ENCODE measurements at places on chromosomes 7 and 10.

DNA sequence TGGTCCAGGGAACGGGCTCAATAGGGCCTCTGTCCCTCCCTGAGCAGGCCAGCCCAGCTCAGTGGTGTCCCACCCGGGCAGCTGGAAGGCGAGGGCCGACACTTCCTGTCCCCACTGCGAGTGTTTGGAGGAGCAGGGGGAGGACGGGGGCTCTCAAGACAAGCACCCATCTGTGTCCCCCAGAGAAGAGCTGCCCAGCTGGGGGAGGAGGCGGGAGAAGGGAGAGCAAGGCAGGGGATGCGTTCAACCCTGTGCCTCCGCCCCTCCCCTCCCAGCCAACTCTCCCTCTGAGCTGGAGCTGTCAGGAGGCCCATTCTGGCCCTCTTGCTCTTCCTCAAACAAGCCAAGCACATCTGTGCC lies 35.7 kb downstream of the ZCCHC24 start:
- no peak for DNase-seq

DNA sequence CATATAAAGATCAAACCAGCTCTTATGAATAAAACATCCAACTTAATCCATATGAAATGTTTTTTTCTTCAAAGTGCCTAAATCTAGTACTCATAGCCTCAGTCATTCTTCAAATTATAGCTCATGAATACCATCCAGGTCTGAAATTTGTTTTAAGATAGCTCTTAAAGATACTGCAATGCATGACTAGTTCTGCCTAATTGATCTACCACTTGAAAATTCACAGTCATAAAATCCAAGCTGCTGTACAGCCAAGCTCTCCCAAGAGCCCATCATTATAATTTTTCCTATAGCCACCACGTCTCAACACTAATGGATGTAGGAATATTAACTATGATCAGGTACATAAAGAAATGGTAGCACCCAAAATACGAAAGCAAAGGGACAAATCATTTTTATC lies 87.9 kb upstream of the RNF148 start:
- peak; percentile 25 for DNase-seq

DNA sequence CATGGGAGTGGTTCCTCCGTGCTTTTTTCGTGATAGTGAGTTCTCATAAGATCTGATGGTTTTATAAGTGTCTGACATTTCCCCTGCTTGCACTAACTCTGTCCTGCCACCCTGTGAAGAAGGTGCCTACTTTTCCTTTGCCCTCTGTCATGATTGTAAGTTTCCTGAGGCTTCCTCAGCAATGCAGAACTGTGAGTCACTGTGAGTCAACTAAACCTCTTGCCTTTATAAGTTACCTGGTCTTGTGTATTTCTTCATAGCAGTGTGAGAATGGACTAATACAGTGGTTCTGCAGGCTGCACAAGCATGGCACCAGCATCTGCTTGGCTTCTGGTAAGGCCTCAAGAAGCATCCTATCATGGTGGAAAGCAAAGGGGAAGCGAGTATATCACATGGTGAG lies 1144.6 kb downstream of the SORCS3 start:
- DNase-seq: no peak

DNA sequence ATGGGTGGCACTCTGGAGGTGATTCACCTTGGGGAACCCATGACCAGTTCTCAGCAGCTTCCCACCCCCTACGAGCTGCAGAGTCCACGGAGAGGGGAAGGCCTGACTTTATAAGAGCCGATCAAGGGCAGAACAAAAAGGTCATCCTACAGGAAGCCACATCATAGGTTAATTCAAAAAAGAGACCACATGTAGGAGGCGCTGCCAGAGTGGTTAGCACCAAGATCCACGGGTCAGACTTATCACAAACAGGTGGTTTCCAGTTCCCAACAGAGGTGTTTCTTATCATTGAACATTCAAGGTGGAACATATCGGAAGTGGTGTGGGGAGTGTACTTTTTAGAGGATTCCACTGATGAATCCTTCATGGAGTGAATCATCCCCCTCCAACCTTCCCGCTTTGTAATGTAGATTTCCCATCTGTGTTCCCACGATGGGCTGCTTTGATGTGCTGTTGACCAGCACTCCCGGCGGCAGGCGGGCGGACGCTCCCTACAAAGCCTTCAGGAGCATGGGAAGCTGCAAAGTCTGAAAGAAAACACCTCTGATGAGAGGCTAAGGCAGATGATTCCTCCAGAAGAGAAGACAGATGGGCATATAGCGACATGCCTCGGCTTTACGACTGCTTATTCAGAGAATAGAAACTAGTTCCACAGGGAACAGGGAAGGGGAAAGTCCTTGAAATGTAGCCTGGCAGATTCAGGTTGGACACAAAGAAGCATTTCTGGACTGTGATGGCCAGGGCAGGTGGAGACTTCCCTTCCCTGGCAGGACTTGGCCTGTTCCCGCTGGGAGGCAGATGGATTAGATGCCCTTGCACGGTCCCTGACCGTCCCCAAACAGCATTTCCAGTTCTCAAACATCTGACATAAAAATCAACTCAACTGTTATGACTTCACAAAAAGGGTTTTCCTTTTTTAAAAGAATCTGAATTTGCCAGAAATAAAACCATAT lies 66.5 kb downstream of the AFAP1L2 start:
- no peak for DNase-seq

DNA sequence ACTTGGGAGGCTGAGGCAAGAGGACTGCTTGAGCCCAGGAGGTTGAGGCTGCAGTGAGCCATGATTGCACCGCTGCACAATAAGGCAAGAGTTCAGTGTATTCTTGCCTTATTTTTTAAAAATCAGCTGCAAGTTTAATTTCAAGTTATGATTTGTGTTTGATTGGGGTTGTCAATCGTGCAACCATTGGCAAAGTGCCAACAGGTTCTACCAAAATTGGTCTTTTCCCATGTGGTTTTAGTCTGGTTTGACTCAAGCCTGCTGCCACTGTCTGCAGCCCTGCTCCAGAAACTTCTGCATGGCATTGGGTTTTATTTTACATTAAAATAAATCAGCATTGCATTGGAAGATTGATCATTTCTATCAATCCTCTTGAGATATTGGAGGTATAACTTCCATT lies 72.7 kb downstream of the PTPRE start:
- DNase-seq: no peak

GRCh38 chr10:11303361-11304170 lies 285.9 kb downstream of the CELF2 start:
- no peak for DNase-seq

GRCh38 chr10:43749940-43750552 lies 101.4 kb upstream of the ZNF32 start:
- no peak for DNase-seq

GRCh38 chr10:34773636-34774630 lies 41.2 kb downstream of the PARD3 start:
- no peak for DNase-seq

- DNase-seq: no peak
Observed at GRCh38 chr10:117601716-117602115, 59.2 kb downstream of the EMX2 start.

DNA sequence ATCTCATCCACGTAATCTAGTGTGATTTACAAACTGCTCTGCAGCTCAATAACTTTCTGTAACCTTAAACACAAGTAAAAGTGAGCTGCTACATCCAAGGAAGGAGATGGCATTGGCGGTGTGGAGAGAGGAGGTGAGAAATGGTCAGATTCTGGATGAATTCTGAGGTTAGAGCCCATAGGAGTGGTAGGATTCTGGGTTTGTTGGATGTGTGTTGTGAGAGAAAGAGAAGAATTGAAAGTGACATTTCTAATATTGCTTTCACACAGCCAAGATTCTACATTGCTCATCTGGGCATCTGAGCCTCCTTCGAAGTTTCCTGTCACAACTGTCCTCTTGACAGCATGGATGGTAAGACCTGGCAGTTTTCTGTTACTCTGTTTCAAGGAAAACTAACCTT lies 2.5 kb downstream of the MCM10 start:
- DNase-seq: no peak

GRCh38 chr10:1148855-1149605 lies 92.8 kb downstream of the WDR37 start:
- DNase-seq: no peak

DNA sequence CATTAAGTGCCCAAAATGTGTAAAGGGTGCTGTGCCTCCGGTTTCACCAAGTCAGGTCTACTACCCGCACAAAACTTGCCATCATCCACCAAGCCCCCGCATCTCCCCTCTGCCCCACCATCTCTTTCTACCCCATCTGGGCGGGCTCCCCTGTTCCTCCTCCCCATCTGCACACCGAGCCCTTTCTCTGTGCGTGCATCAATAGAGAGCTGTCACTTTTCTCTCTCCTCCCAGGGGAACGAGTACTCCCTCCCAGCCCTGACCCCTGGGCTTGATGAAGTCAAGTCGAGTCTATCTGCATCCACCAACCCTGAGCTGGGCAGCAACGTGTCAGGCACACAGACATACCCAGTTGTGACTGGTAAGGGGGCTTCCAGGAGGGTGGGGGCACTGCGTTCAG lies 63.5 kb downstream of the PAX2 start:
- DNase-seq: no peak

GRCh38 chr7:132061937-132062336 lies 505.5 kb upstream of the PODXL start:
- DNase-seq: no peak

DNA sequence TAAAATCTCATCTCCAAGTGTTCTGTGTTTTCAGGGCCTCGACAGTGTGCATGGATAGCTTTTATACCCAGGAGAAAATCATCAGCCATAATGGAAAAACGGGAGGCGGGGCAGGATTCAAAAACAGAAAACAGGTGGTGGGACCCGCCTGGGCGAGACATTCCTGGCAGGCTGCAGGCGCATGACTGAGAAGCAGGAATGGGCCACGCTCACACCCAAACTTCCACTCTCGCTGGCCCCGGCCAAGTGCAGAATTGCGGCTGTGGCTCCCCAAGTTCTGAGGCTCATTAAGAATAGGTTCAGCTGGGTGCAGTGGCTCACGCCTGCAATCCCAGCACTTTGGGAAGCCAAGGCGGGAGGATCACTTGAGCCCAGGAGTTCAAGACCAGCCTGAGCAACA lies 60.6 kb downstream of the C10orf143 start:
- no peak for DNase-seq

DNA sequence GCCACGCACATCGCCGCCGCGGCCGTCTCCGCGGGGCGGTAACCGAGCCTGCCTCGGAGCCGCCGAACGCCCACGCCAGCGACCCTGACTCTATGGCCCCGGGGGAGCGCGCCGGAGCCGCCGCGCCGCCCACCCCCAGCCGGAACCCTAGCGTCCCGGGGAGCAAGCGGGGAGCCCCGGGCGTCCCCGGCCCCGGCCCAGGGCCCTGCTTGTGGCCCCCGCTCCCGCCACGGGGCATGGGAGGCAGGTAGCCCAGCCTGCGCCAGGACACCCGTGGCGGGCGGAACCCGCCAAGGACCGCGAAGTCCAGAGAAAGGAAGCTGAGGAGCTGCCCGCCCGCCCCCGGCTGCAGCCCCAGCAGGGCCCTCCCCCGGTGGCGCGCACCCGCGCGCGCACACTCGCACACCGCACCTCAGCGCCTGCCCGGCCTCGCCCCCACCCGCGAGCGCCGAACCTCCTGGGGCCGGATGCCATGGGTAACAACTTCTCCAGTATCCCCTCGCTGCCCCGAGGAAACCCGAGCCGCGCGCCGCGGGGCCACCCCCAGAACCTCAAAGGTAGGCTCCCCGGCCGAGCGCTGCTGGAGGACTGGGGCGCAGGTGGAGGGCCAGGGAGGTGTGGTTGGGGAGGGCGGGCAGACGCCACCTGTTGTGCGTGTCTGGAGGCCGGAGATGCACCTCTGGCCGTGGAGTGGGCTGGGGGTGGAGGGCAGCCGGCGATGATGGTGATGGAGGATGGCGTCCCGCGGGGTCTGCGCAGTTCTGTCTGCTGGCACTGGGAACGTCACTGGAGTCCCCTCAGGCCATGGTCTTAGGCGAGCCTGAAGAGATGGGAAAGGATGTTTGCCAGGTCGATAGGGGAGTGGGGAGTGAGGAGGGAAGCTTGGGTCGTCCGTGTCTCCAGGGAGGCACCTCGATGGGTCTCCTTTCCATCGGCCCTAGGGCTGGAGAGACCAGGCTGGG lies 692 bp downstream of the NEURL1 start:
- no peak for DNase-seq

DNA sequence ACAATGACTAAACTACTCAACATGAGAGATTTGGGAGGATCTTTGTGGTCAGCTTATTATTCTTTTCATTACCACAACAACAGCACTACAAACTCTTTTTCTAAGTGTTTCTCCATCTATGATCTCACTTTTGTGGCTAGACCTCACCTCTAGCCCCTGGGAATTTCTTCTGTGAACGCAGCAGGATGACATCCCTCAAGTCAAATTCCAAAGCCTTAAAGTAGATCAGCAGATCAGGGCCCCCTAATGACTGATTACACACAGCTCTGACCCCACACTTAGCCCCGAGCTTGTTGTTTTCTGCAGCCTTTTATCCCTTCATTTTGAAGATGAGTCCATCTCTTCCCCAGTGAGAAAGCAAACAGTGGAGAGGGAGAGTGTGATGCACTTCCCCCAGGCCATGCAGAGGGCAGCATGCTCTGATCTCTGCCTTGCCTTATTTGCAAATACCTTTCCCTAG lies 27.3 kb downstream of the TFAM start:
- no peak for DNase-seq

GRCh38 chr7:73342645-73343044 lies 14.7 kb downstream of the FKBP6 start:
- no peak for DNase-seq

DNA sequence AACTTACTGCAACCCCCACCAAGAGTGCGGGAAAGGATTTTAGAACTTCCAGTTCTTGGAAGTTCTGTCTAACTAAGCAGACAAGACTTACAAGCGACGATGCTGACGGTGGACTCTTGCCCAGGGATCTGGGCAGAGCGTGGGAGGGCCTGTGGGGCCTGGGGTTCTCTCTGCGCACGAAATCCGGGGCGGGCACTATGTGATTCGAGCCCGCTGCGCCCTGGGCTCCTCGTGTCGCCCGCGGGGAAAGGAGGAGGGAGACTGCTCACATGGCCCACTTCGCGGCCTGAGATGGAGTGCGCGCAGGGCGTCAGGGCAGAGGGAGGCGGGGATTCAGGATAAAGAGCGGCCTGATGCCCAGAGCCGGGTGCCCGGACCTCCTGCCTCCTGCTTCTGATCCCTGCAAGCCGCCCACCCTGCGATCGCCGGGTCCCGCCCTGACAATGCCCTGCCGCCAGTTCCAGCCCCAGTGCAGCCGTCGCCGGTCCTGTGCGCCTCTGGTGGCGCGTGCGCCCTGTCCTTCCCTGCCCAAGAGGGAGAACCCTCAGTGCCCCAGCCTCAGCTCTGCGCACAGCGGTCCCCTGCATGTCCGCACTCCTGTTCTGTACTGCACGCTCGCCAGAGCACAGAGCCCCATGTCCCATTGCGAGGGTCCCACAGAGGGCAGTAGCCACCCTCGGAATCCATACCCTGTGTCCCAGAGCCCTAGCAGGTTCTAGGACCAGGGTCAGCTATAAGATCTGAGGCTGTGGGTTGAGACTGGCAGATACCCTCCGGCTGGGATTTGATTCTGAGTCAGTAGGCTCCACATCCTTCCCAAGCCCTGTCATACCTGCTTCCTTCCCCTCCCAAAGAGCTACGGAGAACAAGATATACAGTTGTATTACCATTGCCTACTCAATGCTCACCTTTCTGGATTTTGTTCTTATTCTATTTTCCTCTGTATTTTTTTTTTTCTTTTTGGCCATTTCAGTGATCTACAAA lies 99.4 kb upstream of the TMEM106B start:
- no peak for DNase-seq

All from NCI-H2029 (cell line).